ENCODE measurements at places on chromosomes 3 and 15. TPM values are rescaled to one million over a fixed set of nuclear protein-coding genes. Genes with fewer than 3 reads are reported as not detected.

GRCh38 chr3:37162501-37163245, 11.7 kb downstream of the LRRFIP2 start:
- DNase-seq, result no peak

GRCh38 chr3:141104151-141104821, 53.1 kb downstream of the SPSB4 start:
- no peak for DNase-seq

- DNase-seq, result peak; percentile 82
These were observed 90.2 kb upstream of the KLF13 start for GRCh38 chr15:31236184-31237042.

- peak; percentile 9 for DNase-seq
These were observed 410.5 kb upstream of the CADM2 start for GRCh38 chr3:84547971-84548970.

DNA sequence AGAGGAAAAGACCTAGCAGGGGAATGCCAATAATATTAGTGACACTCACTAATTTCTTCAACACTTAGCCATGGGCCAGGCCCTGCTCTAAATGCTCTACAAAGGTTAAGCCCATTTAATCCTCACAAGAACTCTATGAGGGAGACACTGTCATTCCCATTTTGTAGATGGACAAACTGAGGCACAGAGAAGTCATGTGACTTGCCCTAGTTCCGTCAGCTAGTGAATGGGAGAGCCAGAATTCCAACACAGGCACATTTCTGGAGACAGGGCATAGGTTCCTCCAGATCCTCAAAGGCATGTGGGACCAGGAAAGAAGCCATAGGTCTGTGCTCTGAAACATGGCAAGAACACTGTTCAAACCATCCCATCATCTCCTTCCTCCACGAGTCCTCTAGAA, 31.5 kb downstream of the LOXL1 start:
- DNase-seq, result no peak

UBAP1L gene
- total RNA-seq, result 0.48 TPM

DNA sequence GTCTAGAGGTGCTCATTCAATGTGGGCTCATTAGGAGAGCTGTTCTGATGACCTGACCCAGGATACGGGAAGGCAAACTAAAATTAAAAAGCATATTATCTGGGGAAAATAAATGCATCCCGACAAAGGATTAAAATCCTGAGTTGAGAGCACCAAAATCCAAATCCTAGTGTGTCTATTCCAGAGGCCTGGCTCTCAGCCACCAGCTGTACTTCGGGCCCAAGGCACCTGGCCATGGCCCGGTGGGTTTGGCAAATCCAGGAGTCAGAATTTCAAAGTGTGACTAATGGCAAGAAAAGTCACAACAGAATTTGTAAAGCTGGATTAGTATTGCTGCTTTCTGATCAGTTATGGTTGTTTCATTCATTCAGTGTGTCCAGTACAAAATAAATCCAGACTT, 2.6 kb upstream of the LYSMD4 start:
- no peak for DNase-seq

- no peak for DNase-seq
These were observed 27.8 kb upstream of the IGDCC4 start for GRCh38 chr15:65450556-65450955.

DNA sequence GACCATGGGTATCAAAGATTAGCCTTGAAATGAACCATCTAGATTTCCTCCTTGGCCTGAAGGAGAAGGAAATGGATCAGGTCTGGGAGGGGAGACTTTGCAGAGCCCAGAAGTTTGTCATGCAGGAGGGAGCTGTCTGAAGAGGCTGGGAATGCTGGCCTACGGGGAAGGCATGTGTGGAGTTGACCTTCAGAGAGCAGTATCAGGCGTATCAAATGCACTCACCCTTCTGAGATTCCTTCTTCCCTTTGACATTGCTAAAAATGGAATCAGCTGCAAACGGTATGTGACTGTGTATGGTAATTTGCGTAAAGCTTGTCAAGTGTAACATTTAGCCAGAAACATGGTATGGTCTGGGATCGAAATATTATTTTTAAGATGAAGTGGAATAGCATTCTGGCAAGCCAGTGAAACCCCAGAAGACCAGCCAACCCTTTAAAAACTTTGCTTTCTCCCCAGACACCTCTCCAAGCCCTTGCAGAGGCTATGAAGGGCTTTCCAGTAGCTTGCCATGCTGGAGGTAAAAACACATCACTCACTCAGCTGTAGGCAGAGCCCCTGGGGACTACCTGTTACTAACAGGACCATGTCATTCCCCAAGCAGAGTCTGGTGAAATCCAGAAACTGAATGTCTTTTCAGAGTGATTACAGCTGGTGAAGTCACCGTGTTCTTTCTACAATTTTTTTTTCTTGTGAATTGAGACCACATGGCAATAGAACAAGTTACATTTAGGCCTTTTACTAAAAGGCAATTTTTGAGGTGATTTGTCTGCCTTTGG, 174.7 kb upstream of the SLC24A5 start:
- no peak for DNase-seq

ZNF662 gene
- 7.1 TPM for total RNA-seq

DNA sequence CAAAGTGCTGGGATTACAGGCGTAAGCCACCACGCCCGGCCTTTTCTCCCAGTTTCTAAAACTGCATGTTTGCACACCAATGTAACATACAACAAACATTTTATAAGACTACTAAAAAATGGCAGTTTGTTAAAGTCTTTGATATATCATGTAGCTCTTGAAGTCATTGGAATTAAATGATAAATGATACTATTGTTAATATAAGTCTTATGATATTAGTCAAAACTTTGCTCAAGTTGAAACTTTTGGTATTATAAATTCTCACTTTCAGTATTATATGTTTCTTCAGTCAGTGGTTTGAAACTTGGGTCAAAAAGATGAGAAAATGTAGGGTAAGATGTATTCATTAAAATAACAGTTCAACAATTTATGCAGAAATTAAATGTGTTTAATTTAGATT, 117.6 kb upstream of the TBL1XR1 start:
- no peak for DNase-seq

DNA sequence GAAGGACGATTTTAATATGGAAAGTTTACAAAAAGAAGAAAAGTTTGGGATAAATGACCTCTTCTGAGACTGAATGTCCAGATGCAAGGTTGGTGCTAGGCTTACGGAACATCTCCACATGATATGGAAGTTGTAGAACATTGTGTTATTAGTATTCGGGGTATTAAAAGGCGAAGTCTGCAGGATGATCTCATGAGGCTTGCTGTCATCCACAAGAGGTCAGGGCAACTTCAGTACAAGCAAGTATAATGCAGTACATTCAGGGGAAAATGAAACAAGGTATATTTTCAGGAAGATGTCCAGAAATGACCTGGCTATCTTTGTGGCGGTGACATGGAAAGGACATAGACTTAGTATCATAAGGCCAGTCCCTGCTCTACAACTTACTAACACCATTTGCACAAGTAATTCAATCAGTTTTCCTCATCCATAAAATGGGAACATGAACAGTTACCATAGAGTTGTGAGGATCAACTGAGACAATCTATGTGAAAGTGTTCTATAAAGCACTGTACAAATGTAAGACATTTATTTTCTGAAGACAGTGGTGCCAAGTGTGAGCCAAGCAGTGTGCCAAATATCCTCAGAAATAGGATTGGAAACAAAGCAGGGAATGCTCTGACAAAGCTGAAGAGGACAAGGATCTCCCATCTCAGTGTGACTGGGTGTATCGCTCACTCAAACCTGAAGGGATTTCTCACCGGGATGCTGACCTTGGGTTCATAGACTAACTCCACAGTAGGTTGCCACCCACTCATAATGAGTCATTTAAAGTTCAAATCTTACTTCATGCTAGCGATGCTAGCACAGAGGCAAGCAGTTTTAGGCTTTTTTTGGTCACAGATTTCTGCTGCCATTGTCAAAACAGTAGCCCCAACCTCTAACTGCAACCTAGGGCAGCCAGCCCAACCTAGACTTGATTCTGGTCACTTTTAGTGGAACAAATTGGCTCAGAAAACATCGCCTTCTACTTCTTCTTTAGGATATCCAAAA, 118.3 kb downstream of the TIGIT start:
- peak; percentile 45 for DNase-seq

GRCh38 chr3:197428117-197428801, 127.5 kb downstream of the BDH1 start:
- peak; percentile 11 for DNase-seq

GRCh38 chr3:38142959-38143358, 4.5 kb downstream of the MYD88 start:
- DNase-seq, result no peak

DNA sequence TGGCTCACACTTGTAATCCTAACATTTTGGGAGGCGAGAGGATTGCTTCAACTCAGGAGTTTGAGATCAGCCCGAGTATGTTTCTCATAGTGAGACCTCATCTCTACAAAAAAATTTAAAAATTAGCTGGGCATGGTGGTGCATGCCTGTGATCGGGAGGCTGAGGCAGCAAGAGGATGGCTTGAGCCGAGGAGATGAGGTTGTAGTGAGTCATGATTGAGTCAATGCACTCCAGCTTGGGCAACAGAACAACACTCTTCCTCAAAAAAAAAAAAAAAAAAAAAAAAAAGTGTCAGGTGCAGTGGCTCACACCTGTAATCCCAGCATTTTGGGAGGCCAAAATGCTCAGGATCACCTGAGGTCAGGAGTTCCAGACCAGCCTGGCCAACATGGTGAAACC, 2.4 kb downstream of the RPL39L start:
- no peak for DNase-seq

- no peak for DNase-seq
These were observed 465 bp upstream of the GK5 start for GRCh38 chr3:142225885-142226215.

GRCh38 chr3:25661694-25662437, 2.8 kb downstream of the TOP2B start:
- DNase-seq, result no peak

GRCh38 chr15:62824111-62825015, 218.2 kb upstream of the TPM1 start:
- DNase-seq, result no peak

ZFAND6 gene
- 109 TPM for total RNA-seq

GRCh38 chr3:188049606-188050530, 104.1 kb upstream of the LPP start:
- no peak for DNase-seq

ATP1B3 gene
- total RNA-seq, result 83.5 TPM

TRPM7 gene
- 25.8 TPM for total RNA-seq

DNA sequence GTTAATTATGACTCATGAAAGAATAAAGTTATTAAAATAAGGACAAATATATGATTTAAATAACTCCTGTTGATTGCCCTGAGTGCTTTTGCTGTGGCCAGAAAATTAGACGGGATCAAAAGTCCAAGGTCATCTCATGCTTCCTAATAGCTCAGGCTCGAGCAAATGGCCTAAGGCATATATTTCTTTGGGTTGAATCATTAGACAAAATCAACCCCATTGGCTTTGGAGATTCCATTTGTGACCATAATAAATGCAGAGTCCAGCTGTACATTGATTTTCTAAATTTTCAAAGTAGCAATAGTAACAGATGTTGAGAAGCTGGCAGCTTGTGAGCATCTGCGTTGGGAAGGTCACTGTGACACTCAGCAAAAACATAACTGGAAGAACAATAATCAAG, 464.5 kb upstream of the TGFBR2 start:
- no peak for DNase-seq

FGF12 gene
- 23.3 TPM for total RNA-seq

DNA sequence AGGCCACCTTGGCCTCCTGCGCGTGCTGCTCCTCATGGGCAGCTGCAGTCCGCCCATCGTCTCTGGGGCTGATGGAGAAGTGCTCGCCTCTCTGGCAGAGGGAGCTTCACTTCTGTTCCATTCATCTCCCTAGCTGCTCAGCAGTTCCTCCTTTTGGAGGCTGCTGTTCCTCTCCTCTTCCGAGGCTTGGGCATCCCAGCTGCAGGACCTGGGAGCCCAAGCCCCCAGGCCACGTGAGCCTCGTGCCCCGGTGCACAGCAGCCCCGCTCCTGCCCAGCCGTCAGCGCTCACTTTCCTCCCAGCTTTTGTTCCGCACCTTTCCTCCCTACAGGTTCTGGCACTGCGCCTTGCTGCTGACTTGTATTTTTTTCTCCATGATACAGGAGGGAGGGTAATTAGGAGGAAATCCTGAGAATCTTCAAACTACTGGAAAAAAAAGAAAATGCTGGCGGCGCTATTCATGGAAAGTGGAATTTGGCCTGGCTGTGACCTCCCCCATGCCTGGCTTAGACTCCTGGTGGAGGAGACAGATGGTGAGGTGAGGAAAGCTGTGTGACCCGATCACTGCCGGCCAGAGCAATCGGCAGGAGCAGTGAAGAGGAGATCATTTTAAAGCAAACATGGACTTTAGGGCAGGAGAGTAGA, 210.1 kb downstream of the CHST2 start:
- DNase-seq, result peak; percentile 18

DNA sequence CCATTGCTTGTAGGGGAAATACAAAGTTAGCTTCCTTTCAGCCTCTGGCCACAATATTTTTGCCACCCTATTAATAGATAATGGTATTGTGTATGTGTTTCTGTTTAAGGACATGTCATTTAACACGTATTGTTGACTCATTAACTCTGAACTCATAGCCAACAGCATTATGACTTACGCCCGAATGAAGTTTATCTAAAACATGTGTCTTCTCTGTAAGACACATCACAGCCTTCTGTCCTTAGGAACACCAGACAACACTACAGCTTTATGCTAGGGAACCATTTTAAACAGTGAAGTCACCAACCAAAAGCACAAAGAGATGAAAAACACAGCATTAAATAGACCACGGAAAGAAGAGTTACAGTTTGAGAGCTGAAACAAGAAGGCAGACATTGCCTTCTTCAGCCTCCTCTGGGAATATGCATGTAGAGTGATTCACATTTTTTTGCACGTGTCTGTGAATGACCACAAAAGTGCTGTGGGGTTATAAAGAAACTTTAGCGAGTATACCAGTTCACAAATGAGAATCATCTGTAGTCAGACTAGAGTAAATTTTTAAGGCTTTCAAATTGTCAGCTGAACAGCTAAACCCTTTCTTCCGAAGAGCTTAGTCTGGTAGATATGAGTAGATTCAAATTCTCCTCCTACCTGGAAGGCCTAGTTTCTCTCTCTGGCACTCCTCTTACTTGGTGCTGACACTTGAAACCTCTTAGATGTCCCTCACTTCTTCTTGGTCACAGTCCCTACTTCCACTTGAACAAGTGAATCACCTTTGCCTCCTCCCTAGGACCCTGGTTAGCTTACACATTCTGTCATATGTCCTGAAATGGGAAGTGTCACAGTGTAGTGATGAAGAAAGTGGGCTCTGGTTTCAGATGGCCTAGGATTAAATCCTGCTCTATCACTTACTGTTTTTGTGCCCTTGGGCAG, 32.2 kb downstream of the MCTP2 start:
- no peak for DNase-seq

MNS1 gene
- total RNA-seq, result 1.1 TPM

DNA sequence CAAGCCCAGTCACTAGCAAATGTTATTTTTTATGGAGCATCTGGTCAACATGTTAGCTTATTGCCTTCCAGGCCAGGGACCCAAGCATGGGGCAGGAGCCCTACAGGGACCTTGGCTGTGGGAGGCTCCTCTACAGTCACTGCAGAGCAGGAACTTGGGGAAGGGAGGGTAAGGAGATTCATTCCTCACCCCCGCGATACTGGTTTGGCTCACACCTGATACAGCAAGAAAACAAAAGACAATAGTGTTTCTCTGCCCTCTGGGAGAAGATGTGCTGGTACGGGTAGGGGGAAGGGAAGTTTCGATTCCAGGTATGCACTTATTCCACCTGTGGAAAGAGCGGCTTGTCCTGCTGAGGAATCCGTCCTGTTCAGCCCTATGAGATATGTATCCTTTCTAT, 77.6 kb downstream of the SLC12A8 start:
- no peak for DNase-seq

GRCh38 chr3:31908391-31909097, 72.5 kb downstream of the OSBPL10 start:
- no peak for DNase-seq

- DNase-seq, result no peak
These were observed 426.2 kb downstream of the NR2F2 start for GRCh38 chr15:96756656-96757055.

Measured in adrenal gland (tissue), 19 donors.